ENCODE measurements at places on chromosomes 4 and X.
A peak's percentile ranks its signal among the peaks of the same experiment; 100 is the strongest.

GRCh38 chrX:153794897-153795816 is 689 bp downstream of the SSR4 start:
- no peak for DNase-seq

GRCh38 chr4:143344041-143344440 is 7.4 kb downstream of the GAB1 start:
- DNase-seq = no peak

DNA sequence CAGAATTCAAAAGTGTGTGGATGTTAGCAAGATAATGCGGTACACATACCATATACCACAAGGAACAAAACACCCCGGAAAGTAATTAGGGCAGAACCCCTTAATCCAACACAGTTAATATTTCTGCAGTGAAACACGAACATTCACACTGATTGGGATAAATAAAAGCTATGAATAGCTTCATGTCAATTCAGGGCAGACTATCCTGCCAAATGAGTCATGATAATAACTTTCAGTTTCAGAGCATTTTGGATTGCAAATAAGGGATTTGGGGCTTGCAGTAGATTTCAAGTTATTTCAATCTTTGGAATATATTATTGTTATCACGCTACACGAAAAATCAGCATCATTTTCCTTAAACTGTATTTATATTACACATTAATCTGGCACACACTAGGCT is 24.3 kb downstream of the IRF2 start:
- no peak for DNase-seq

DNA sequence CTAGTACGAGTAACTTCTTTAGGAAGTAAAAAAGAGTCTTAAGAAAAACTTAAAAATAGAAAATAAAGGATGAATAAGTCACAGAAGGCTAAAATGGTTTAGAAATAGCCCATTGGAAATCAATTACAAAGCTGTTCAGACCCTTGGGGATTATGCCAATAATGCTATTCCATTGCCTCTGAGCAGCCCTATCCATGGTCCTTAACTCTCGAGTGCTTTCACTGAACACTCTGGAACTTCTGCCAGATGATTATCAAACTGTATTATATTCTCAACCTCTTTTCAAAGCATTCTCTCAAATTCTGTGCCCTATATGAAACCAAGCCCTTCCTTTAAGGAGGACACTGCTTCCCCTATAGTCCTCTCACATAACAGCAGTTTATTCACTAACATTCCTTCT is 17.0 kb downstream of the SLC9B1 start:
- no peak for DNase-seq

- DNase-seq = no peak
These were observed 112.1 kb downstream of the CDKL5 start for GRCh38 chrX:18537524-18537923.

GRCh38 chr4:26531491-26532116 is 41.3 kb upstream of the CCKAR start:
- DNase-seq = no peak

DNA sequence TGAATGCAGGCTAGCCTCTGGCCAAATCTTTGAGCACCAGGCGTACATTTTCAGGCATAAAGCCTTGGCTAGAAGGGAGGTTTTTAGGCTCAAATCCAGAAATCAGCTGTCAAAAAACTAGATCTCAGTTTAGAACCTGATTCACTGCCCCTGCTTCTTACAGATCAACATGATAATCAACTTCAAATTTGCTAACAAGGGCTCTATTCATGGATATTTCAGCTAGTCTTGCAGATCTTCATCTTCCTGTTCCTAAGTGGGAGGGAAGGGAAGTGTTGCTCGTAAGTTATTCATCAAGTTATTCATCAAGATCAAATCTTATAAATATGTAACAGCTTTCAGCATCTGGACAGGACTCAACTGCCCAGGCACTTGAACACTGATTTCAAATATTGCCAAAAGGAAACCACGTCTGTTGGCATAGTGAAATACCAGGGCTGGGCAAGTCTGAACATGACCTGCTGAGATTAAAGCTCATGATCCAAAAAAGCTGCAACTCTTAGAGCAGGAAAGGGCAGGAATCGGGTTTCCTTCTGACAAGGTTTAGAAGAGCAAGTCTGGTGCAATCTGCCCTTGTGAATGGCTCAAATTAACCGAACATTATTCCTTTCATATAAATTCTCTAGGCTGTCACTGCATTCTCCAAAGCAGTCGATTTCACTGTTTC is 200.3 kb downstream of the PDGFC start:
- DNase-seq = no peak

GRCh38 chr4:143023239-143023918 is 161.3 kb upstream of the USP38 start:
- DNase-seq = no peak

GRCh38 chrX:136823175-136823574 is 42.4 kb upstream of the ARHGEF6 start:
- DNase-seq = no peak

- no peak for DNase-seq
These were observed 43.7 kb downstream of the TMPRSS11E start for GRCh38 chr4:68490826-68491457.

GRCh38 chrX:32871636-32872035 is 339.7 kb downstream of the DMD start:
- DNase-seq = no peak

DNA sequence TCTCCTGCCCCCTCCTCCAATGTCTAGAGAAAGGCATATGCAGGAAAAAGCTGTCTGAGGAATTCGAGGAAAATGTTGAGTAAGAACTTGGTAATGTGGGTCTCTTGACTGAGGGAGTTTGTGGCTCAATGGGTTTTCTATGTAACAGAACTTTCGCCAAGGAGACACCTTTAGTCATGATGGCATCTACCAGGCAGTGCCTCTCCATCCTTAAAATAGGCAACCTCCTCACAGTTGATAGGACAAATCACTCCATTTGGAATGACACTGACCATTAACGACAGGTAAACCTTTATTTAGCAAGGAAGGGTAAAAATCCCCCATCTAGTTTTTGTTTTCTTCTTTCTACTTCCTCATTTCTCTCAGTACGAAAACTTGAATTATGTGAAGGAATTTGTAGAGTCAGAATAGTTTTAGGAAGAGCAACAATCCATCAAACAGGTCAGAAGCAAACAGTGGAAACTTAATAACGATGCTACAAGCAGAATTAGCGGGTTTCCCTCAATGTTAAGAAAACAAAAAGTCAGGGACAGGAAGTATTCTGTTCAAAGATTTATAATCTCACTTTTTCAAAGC is 2.7 kb downstream of the GSX2 start:
- no peak for DNase-seq

DNA sequence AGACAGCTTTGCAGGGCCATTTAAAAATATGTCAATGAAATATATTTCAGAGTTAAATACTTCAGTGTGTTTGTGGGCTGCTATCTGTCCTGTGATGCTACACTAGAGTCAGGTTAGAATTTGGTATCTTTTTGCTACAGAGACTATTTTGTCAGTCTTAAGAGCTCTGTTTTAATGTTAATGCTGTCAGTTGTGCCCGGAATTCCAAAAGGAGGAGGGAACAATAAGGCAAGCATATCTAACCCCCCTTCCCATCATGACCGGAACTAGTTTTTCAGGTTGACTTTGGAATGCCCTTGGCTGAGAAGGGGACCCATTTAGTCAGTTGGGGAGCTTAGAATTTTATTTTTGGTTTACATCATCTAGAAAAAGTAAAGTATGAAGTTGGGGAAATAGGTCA is 34.9 kb upstream of the SLC25A4 start:
- no peak for DNase-seq

DNA sequence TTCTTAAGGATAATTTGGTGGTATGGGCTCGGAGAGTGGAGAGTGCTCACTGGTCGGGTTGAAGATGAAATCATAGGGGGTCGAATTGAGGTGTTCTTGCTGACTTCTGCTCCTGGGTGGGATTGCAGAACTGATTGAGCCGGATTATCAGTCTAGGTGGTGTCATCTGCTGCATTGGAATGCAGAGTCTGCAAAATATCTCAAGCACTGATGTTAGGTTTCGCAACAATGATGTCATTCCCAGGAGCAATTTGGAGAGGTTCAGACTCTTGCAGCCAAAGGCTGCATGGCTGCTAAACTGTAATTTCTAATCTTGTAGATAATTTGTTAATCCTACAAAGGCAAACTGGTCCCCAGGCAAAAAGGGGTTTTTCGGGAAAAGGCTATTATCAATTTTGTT is 67.7 kb downstream of the RHOH start:
- no peak for DNase-seq

DNA sequence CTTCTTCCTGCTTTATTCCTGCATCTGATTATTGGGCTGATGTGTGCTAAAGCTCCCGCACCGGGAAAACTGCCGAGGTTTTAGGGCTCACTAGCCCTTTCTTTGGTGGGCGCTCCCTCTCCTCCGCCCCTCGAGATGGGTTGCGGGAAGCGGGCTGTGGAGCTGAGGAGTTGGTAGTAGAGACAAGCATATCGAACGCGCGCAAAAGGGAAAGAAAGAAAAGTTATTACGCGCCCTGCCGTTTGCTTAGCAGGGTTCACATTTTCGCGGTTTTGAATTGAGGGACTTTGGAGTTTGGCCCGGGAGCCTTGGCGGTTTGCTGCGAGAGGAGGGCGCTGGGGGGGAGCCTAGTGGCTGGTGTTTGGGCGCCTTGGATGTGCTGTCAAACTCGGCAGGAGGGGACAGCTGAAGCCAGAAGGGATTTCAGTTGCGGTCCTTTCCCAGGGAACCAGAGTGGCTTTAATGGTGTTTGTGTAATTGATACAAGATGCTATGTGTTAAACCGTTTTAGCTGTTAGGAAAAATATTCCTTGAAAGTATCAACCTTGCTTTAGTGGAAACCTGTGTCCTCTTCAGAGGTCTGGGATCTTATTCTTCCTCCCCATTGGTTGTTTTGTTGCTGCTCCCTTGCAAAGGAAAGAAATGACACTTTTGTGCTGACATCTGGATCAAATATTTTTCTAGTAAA is 1.1 kb downstream of the GAB1 start:
- no peak for DNase-seq

DNA sequence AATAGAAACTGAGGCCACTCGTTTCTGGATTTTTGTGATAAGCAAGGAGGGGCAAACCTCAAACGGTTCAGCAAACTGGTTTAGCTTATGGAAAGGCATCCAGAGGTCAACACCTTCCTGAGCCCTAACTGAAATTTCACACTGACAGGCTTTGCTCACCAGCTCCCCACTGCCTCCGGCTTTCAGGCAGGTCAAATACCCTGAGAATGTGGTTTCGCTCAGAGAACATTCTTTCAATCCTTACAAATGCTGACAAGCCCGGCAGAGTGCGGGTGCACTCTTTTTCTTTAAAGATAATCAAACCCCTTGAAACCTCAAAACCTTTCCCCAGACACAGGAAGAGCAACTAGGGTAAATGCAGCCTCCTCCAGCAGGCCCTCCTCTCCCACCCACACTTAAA is 41.5 kb downstream of the CD40LG start:
- peak; percentile 33 for DNase-seq

GRCh38 chr4:187006189-187006618 is 282.5 kb upstream of the FAT1 start:
- no peak for DNase-seq

DNA sequence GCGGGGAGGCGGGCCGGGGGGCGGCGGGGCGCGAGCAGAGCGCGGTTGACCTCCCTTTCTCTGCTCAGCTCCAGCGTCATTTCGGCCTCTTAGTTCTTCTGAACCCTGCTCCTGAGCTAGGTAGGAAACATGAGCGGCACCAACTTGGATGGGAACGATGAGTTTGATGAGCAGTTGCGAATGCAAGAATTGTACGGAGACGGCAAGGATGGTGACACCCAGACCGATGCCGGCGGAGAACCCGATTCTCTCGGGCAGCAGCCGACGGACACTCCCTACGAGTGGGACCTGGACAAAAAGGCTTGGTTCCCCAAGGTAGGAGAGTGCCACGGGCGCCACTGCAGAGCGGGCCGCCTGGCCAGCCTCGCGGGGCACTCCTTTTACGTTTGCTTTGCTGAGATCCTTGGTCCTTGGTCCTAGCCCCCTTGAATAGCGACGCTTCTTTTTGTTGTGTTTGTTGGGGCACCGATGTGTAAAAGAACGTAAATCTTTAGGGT is at the start of gene HTATSF1:
TSS of gene HTATSF1 (plus strand) at position 37 of the 497 bp plus-strand sequence. CDS start at position 130, 93 bp downstream.
- DNase-seq = no peak

- no peak for DNase-seq
These were observed 233.2 kb downstream of the EPHA5 start for GRCh38 chr4:65437102-65437501.

Data from central memory CD4-positive, alpha-beta T cell (primary cell).